ENCODE measurements at places on chromosomes 4 and X.

DNA sequence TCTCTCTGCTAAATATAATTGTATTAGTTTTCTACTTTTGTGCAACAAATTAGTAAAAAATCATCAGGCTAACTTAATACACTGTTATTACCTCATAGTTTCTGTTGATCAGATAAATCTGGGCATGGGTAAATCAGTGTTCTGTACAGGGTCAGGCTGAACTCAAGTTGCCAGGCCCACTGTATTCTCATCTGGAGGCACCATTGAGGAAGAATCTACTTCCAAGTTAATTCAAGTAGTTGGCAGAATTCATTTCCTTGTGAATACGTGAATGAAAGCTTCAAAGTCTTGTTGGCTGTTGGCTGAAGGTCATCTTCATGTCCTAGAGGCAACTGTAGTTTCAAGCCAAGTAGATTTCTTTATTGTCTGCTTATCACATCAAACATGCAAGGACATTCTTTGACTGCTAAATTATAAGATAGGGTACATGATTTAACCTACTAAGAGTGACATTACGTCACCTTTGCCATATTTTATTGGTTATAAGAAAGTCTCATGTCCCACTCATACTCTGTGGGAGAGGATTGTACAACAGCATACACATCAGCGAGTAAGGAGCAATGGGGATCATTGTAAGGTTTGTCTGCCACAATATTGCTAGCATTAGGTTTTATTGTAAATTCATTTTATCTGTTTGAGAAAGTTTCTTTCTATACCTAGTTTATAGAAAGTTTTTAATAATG, 1219.0 kb downstream of the ARAP2 start:
- no peak for DNase-seq

- no peak for DNase-seq
Observed at GRCh38 chr4:54496412-54496811, 161.3 kb upstream of the KIT start.

DNA sequence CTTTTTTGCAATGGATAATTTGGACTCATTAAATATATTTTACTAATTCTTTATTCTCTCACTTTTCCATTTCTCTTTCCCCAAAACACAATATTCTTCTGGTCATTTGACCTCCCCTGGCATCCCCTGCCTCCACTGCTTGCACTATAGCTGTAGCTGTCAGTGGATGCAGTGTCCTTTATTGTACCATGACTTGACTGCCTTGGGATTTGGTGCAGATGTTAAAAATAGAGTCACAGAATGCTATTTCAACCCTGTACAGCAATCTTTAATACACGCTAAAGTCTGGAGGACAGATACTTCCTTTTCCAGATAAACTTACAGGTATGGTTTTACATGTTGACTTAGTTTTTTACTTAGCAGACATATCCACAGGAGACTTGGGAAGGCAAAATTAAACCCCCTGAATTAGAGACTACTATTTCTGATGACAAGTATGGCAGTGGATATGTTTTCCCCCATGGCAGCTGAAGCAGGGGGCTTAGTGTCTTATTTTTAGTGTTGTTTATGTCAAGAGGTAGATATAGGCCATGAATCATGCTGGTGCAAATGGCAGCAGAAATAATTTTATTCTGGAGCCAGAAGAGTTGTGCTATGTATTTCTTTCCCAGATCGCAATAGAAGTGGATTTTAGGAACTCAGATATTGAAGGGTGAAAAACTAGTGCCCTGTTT, 461.4 kb downstream of the NAF1 start:
- no peak for DNase-seq

DNA sequence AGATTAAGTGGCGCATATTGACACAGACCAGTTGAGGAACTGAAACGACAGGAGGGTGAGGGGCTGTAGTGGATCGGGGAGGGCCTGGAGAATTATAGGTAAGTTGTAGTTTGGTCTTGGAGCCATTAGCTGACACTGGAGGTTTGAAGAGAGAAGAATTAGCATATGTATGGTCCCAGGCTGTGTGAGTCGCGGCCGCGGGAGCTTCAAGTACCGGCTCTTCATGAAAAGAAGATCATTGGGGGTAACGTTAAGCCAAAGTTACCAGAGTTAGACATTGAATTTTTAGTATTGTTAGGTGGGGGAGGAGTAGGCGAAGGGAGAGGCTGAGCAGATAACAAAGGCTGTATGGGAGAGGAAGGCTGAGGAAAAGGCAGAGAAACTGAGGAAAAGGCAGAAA, 56.5 kb downstream of the ZNF674 start:
- DNase-seq = no peak

DNA sequence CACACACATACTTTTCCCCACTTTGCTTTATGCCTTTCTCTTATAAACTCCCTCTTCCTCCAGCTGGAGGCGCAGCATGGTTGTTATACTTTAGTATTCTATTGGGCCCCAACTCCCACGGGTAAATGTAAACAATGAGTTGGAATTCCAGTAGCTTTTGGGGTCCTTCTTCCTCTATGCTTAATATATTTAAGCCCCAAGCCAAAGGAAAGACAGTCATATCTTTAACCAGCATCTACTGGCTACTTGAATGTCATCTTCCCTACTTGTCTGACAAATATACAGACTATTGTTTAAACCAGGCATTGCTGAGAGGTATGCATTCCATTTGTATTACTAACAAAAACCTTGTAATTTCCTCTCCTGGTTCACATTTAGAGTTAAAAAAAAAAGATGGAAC, 72.9 kb downstream of the WDR19 start:
- no peak for DNase-seq

GRCh38 chrX:17078031-17078720, 131.7 kb downstream of the REPS2 start:
- DNase-seq = no peak

- no peak for DNase-seq
Observed at GRCh38 chr4:184246426-184246825, 28.8 kb upstream of the ENPP6 start.

- DNase-seq = no peak
Observed at GRCh38 chr4:95508421-95508820, 40.4 kb downstream of the UNC5C start.
